ENCODE measurements at places on chromosomes 5 and 9.
A peak's percentile ranks its signal among the peaks of the same experiment; 100 is the strongest.

GRCh38 chr5:168327994-168328393, 36.5 kb downstream of the WWC1 start:
- DNase-seq = no peak

DNA sequence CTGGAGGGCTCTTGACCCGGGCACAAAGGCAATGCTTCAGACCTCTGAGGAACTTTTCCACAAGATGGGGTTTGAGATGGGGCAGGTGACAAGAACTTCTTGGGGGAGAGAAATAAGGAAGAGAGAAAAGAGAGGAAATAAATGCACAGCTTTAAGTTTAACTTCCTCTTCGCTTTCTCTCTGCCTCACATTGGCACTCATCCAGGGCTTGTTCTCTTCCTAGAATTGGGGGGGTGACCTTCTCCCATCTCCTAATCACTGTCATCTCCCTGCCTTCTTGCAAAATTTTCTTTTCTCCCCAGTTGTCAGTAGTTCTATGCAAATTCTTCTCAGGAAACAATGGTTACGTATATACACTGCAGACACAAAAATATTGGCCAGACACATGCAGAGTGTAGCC, 19.1 kb upstream of the ADCY2 start:
- DNase-seq = no peak

- DNase-seq = no peak
These were observed 20.2 kb downstream of the ARSB start for GRCh38 chr5:78964889-78965288.

GRCh38 chr5:119322312-119322947, 33.4 kb upstream of the TNFAIP8 start:
- DNase-seq = no peak

DNA sequence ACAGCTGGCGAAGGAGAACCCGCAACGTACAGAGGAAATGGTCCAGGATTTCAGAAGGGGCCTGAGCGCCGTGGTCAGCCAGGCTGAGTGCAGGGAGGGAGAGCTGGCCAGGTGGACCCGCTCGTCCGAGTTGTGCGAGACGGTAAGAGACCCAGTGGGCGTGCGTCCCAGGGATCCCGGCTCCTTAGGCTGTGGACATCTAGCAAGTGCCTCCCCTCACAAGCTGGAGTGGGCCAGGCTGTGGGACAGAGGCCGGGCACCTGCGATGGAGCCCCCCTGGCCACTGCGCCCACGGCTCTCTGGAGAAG, 29.5 kb upstream of the LRRC14B start:
- DNase-seq = no peak

DNA sequence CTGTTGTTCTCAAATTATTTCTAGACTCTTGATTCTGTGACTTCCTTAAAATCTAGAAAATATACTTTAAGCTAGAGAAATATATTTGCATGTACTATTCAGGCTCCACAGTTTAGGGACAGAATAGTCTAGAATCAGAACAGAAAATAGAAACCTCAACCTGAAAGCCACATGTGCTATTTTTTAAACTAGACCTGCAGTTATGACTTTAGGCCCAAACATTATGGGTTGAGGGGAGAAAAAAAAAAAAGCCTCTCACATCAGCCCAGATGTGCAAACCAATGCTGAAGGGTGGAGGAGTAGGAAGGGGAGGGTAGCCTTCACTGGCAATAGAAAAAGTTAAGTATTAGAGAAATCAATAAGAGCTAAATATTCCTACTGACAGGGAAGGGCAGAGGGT, 35.7 kb downstream of the ELL2 start:
- DNase-seq = no peak

- DNase-seq = no peak
These were observed 398.3 kb upstream of the EDIL3 start for GRCh38 chr5:84783003-84783402.

DNA sequence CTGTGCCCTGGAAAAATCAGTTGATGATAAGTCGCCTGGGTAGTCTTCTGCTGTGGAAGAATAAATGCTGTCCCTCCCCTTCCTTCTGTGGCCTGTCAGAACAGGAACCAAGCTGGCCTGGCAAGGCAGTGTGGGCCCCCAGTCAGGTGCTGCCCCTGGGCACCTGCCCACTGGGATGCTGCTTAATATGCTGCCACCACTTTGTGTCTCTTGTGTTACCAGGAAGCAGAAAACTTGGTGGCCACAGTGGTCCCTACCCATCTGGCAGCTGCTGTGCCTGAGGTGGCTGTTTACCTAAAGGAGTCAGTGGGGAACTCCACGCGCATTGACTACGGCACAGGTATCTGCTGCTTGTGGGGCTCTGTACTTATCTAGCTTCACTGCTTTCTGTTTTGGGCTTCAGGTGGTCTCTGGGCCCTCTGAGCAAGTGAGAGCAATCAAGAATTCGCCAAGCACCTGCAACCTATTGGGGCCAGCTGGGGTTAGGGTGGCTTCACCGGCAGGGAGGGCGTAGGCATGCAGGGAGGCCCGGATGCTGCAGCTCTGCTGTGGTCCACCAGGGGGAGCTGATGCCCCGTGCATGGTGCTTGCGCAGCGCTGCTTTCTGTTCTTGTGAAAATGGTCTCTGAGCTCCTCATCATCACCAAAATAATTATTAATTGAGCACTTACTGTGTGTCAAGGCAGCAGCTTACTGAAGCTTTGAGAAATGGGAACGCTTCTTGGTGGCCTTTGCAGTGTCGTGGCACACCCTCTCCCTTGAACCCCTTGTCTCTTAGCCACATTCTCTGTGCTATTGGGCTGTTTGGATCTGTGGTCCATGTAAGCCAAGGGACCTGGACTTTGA, 20.3 kb downstream of the PTPA start:
- peak; percentile 76 for DNase-seq

DNA sequence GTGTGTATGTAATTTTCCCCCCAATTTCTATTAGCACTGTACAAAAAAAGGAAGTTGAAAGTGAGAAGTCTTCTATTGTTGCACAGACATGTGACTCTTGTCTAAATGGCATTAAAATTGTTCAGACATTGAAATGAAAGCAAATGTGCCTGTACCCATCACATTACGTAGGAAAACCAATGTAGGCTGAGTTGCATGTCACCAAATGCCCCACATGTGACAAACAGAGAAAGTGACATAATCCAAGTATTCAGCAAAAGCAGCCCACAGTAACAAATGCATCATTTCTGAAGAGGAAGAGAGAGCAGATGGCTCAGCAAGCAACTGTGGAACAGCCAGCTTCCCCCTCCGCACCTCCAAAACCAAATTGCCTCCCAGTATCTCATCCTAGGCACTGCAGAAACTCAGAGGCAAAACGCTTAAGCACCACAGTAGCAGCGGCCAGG, 161.5 kb upstream of the NR4A3 start:
- no peak for DNase-seq

DNA sequence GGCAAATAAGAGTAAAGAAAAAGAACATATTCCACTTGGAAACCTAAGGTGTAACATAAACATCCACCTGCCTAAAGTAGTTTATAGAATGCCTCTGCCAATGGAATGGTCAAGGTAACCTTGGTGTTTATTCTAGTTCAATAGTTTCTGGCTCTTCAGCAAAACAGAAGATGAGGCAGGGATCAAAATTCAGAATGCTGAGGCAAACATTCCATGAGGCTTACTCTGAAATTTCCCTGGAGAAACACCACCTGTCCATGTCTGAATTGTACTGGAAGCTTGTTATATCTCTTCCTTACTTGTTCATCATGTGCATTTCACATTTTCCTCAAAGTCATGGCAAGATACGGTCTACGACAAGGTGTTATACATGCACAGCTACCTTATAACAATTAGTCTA, 1862.4 kb upstream of the ACO1 start:
- DNase-seq = no peak

DNA sequence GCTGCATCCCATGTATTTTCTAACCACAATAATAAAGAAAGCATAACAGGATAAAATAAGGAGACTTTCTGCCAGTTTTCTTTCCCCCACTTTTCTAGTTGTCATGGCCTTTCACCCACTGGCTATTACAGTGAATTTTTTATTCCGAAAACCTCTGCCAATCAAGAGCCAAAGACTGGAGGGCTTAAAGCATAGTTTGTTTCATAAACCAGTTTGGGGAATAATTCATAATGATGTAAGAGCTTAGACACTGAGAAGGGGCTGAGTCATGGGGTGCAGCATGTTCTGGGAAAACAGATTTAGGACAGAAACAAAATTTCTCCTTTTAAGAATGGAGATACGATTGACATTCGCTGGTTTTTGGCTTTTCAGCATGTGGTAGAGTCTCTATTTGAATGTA, 4.4 kb upstream of the GLIPR2 start:
- no peak for DNase-seq

DNA sequence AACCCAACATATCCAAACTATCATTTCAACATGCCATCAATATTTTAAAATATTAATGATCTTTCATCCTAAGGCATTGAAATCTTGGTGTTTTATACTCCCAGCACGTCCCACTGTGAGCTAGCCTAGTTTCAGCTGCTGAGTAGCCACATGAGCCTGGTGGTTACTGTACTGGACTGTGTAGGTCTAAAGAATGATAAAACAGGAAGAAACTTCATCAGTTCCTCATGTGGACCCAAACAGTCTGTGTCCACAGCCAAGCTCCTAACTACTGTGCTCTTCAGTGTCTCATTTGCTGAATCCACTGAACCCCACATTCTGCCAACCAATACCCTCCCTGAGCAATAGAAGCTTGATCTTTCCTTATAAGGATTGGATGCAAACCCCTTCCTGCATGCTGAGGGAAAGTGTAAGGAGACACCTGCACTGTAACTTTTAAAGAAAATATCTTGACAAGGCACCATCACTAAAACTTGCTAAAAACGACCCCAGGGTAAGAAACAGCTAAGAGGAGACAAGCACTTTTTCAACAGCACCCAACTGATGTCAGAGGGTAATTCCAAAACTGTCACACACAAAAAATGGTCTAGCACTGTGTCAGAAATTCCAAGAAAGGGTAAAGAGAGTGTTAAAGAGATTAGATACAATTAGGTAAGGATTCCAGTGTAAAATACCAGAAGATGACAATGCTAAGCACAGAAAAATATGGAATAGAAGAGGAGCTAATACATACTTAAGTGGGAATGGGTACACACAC, 126.9 kb downstream of the SPOCK1 start:
- no peak for DNase-seq

DNA sequence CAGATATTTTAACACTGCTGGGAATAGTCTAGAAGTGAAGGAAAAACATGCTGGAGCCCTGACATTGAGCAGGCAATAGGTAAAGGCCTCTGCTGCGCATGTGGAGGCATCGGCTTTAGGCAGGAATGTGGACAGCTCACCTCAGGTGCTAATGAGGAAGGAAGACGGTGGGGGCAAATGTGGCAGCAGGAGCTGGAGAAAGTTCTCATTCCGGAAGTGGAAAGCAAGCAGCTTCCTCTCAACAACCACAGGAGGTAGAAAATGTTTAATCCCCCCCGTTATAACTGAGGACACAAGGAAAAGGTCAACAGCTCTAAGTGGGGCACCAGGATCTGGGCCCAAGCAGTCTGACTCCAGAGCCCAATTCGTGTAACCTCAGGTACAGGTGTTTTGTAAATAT, 7.6 kb upstream of the RPS14 start:
- DNase-seq = no peak

GRCh38 chr5:126961702-126962101, 68.7 kb downstream of the MARCHF3 start:
- DNase-seq = no peak

DNA sequence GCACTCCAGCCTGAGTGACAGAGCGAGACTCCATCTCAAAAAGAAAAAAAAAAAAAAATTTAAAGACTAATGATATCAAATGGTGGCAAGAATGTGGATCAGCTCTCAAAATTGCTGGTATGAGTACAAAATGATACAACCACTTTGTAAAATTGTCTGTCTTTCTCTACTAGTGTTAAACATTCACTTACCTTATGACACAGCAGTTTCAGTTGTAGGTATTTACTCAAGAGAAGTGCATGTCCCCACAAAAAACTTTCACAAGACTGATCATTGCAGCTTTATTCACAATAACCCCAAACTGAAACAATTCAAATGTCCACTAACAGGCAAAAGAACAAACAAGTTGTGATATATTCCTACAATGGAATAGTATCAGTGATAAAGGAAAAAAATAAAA, 14.7 kb upstream of the CETN3 start:
- DNase-seq = no peak

DNA sequence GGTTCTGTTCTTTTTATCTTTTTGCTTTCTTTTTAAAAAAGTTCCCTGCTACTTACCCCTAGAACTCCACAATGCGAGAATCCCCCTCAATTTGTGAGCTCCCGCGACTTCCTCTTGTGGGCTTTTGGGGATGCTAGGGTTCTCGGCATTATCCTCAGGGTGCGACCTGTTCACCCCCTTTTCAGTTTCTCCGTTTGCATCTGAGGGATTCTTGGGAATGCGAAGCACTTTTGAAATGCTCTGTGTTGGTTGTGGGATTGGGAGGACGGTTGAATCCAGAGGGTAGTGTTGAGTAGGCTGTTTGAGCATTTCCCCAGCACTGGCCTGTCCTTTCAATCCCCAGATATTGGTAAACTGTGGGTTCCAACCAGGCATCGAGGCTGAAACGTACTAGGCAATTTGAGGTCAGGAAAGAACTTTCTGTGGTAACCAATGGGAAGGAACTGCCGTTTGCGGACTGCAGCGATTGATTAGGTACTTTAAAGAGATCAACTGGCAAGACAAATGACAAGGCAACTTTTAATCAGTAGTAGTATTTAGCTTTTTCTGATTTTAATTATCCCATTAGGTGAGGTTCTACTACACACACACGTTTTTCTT, 415 bp downstream of the XRCC4 start:
- DNase-seq = no peak

- DNase-seq = no peak
These were observed 30.9 kb upstream of the SLC46A2 start for GRCh38 chr9:112921549-112921948.

DNA sequence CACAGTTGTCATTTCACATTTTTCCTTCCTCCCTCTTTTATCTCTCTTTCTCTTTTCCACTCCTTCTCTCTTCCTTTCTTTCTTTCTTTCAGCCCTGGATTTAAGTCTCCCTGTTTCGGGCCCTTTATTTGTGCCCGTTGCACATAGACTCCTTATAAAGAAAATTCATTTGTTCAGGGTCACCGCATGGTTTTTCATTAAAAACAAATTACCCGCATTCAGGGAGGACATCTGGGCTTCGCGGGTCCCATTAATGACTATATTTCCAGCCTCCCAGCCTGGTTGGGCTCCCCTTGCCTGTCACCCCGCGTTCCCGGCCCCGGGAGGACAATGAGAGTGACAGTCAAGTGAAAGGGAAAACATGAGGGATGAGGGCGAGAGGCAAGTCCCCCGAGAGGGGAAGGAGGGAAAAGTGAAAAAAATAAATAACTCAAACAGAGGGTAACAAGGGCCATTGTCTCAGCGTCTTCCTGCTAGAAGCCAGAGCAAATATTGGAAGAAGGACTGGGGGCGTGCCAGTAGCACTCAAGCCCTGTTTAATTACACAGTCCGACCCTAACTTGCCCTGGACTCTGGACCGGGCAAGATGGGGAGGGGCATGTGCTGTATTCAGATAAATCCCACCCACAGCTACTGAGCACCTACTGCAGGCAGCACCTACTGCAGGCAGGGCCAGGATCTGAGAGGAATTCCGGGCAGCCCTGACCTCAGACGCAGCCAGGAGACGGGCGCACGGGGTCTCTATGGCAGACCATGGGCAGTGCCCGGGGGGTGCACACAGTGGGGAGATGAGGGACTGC, 166.2 kb downstream of the PAX5 start:
- DNase-seq = no peak

- DNase-seq = no peak
These were observed 2.7 kb upstream of the PTAR1 start for GRCh38 chr9:69762527-69762926.

Measured in stimulated activated CD8-positive, alpha-beta memory T cell treated with anti-CD3 and anti-CD28 coated beads, Interleukin-2, amount 100 ng/mL, for 48 hours (primary cell).